ENCODE measurements at places on chromosomes 16 and 17.

DNA sequence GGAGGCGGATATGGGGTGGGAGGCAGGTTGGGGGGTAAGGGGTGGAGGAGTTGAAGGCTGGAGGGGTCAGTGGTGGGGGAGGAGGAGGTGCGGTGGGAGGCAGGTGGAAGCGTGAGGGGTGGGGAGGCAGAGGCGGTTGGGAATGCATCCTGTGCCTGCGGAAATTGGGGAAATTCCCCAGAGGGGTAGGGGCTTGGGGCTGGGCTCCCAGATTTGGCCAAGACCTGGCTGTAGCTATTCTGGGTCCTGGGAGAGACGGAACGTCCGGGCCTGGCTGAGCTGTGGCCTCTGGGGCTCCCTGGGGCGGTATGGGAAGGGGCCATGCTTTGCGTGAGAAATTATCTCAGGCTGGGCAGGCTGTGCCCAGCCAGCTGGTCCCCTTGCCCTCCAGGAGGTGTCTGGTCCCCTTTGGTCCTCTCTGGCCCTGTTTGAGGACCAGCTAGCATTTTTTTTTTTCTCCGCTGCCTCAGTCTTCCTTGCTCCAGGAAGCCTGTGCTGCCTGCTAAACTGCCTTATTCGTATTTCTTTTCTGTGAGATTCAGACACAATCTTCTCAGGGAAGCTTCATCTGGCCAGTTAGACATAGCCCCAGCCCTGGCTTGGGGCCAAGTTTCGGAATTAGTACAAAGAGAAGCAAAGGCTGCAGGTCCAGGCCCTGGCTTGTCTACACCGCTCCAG is 7.3 kb upstream of the TRPV2 start:
- DNase-seq = peak; percentile 20

DNA sequence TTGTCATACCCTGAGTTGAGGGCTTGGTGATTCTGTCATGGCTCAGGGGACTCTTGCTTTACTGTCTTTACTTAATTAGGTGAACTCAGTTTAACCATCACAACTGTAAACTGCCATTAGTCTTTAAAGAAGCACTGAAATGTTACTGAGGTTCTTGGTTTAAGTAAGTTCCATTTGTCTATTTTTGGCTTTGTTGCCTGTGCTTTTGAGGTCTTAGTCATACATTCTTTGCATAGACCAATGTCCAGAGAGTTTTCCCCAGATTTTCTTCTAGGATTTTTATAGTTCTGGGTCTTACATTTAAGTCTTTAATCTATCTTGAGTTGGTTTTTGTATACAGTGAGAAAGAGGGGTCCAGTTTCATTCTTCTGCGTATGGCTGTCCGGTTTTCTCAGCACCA is 137.5 kb downstream of the SOCS1 start:
- no peak for DNase-seq

DNA sequence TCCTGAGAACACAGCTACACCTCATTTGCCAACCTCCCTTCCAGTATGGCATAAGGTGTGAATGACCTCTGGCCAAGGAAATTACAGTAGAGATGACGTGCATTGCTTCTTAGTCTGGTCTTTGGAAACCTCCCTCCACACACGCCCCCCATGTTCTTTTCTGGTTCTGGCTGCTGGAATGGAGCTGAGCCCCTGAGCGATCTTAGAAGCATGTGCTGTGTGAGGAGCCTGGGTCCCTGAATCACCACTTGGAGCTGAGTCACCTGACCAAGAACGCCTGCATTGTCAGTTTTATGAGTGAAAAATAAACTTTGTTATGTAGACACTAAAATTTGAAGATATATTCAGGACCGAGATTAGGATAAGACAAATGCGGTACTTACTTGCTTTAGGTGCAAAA is 51.4 kb downstream of the HS3ST3A1 start:
- DNase-seq = no peak

DNA sequence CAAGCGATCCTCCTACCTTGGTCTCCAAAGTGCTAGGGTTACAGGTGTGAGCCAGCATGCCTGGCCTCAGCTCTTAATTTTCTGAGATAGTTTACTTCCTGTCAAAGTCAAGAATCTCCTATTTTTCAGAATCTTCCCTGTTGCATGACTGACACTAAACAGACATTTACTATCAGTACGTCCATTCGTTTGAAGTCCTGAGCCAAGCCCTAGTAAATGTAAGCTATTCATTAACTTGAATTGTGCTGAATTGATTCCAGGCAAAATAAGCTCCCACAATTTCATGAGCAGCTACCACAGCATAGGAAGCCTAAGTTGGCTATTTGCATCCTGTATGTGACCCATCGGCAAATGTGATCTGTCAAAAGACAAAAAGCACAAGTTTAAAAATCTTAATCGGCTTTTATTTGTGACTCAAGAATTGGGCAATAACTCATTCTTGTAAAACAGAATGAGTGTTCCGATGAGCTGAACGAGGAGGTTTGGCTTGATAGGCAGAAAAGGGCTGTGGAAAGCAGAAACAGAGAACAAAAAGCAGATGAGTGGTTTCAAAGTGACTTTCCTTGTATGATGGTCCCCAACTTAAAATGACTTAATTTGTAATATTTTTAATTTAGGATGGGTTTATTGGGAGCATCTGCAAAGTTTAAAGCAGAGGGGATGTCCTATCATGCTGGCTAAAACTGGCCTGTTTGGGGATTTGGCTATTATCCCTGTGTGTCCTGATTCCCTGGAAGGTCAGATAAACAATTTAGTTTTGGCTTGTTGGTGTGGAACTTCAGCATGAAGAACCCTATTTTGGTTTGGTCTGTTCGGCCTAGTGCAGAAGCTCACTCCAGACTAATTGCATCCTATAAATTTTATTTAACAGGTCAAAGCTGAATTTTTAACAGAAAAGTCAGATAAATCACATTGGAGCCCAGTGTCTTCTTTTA is 14.2 kb downstream of the RNF112 start:
- DNase-seq = no peak

DNA sequence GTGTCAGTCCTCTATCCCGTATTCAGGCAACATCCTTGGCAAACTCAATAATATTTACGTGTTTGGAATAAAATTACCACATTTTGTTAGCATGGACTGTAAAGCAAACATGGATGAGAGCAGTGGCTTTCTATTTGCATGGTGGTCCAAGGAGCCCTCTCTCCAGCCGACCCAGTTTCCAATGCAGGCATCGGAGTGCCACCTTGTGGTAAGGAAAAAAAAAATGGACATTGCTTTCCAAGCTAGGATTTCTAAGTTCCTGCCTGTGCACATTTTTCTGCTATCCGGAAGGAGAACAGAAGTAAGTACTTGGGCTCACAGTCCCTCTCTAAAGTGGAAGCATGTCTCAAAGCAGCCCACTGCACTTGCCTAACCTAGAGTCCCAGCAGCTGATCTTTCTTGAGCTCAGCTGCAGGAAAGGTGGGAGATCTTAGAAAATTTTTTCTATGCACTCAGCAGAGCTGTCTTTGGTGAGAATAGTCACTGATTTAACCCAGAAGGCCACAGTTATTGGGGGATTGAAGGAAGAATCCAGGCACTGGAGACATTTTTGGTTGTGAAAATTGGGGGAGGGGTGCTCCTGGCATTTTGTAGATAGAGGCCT is 46.0 kb upstream of the ERCC4 start:
- DNase-seq = no peak

GRCh38 chr16:48408688-48409087 is 23.5 kb upstream of the SIAH1 start:
- DNase-seq = no peak

GRCh38 chr17:75269844-75270217 is 1.2 kb downstream of the MIF4GD start:
- DNase-seq = no peak

DNA sequence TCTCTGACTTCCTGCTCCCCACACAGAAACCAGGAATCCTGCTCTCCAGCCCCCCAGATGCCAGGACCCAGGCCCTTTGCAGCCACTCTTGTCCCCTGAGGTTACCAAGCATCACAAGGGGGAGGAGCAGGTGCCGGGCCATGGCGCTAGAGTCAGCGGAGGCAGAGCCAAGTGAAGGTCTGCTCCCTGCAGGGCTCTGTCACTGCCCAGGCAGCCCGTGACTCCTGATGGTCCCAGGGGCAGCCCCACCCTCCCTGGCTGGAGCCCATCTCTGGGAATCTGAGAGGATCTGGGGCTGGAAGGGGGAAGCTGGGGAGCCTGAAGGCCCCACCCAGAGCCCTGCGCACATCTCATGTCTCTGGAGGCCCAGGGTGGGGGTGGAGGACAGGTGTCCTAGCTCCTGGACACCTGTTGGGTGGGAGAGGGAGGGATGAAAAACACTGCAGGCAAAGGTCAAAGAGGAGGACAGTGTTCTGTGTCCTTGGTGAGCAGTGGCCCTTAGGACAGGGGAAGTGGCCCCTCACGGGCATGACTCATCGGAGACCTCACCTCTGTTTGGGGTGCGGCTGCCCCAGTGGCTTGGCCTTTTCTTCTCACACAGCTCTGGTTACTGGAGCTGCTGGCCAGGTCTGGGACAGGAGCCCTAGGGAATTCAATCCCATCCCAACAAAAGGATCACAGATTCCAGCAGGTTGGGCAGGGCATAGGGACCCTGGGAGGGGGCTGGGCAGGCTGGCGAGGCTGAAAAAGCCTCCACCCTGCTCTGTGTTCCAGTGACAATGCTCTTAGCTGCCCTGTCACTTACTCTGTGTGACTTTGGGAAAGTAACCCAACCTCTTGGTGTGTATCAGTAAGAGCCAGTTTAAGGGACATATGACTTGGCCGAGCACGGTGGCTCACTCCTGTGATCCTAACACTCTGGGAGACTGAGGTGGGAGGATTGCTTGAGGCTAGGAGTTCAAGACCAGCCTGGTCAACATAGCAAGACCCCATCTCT is at the start of gene PRSS36:
TSS of gene PRSS36 (minus strand) at position 173 of the 997 bp plus-strand sequence. CDS start at position 142, 31 bp downstream.
- DNase-seq = no peak

DNA sequence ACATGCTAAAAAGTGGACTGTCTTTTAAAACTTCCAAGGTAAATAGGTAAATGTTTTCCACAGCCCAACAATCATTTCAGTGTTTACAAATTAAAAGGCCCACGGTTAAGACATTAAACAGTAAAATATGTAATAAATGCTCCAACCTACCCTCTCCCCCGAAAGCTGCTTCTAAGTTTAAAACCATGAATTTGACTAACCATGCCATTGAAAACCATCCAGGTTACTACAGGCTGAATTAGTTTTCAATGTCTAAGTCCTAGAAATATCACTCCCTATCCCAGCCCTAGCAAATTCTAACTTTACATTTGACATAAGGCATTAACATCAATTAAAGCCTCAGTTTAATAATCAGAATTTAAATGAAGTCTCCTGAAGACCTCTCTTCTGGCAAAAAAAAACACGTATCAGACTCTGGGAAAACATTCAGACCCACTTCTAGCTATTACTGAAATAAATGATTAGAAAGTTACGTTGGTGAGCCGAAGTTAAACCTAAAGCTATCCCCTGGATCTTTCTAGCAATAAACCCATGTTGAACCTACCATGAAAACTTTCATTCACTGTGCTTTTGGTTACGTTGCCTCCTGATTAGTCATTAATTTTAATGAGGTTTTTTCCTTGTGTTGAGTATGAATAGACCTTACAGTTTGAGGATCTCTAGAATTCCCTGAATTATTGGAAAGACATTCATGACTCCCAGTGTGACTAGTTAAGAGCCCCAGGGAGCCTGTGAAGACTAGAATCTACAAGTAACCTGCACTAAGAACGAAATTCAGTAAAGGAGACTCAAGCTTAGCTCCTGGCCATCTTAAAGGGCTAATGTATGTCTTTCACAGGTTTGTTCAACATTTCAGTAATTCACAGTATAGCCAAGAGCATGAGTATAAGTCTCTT is 1.7 kb upstream of the POLG2 start:
- no peak for DNase-seq

GRCh38 chr17:29363716-29364115 is 26.4 kb upstream of the TAOK1 start:
- no peak for DNase-seq

DNA sequence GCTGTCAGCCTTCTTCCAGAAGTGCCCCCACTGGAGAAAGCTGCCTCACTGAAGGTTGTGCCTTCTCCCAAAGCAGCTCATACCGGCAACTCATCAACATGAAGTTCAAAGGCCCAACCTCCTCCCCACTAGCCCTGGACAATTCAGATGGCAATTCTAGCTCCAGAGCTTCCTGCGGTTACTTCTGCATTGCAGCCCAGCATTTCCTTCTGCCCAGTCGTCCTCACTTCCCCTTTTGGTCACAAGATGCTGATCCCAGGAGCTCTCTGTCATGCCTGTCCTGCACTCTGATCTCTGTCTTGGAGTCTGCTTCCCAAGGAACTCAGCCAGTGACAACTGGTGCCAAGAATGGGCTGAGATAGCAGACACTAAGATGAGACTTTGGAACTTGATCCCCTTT is 178.2 kb upstream of the SOX9 start:
- DNase-seq = no peak

- no peak for DNase-seq
These were observed 362 bp downstream of the KLHDC4 start for GRCh38 chr16:87765473-87765775.

DNA sequence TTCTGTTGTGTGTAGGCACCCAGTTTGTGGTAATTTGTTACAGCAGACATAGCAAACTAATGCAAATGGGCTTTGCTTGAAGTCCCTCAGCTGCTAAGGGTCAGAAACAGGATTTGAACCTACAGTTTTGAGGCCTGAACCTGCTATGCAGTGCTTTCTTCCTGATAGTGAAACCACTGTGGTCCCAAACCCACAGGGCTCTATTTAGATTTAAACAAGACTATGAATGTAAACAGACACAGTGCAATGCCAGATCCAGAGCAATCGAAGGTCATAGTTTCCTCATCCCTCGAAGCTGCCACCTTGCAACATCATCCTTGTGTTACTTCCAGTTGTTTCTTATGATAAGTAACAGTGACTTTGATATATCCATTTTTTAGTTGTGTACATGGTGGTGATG is 630.2 kb downstream of the WWOX start:
- DNase-seq = no peak

- no peak for DNase-seq
These were observed 110.7 kb downstream of the WWOX start for GRCh38 chr16:78209951-78210661.

DNA sequence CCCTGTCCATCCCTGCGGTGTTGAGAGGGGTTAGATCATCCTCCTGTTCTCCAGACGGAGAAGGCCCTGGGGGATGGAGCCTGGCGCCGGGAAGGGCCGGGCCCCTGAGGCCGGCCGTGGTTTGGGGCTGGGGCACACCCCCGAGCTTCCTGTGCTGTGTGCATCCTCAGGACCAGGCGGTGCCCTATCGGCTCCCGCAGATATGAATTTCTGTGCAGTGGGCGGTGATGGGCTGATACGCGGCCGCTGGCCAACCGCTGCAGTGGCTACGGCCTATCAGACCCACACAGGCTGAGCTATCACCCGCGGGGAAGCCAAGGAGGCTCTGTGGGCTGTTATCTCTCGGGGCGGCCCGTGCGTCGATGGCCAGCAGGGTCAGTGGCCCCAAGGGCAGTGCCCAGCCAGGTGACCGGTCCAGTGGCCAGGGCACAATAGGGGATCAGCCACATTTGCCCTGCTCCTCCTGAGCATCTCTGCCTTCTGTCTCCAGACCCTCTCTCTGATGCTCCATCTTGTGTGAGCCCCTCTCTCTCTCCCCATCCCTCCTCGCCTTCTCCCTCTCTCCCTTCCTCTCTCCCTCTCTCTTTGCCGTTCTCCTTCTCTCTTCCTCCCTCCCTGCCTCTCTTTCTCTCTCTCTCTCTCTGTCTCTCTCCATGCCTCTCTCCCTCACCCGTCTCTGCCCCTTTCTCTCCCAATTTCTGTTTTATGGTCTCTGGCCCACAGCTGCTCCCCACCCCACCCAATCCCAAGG is 38.7 kb downstream of the ZFPM1 start:
- DNase-seq = no peak

All from NCI-H1694 (cell line).